ENCODE measurements at places on chromosomes 7 and 10.

DNA sequence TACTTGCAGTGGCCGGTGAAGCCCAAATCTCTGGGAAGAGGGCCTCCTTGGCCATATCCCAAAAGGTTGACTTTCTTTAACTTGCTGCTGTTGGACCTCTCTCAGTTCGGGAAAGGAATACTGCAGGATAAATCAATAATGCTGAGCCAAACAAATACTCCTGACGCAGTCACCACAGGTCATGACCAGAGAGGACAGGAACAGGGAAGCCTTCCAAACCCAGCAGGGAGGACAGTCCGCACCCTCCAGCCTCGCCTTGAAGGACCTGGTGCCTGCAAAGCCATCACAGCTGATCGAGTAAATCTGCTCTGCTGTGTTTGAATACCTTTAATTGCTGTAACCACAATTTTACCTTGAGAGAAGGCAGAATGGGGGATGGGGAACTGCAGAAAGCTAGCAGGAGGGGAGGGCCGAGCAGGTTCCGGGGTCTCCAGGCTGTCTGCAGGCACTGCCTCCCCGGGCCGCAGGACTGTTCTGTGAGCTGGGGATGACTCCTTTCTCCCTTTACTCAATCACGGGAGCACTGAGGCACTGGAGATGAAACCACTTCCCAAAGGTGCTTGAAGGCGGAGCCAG lies 20.8 kb upstream of the INSIG1 start:
- DNase-seq, result no peak

DNA sequence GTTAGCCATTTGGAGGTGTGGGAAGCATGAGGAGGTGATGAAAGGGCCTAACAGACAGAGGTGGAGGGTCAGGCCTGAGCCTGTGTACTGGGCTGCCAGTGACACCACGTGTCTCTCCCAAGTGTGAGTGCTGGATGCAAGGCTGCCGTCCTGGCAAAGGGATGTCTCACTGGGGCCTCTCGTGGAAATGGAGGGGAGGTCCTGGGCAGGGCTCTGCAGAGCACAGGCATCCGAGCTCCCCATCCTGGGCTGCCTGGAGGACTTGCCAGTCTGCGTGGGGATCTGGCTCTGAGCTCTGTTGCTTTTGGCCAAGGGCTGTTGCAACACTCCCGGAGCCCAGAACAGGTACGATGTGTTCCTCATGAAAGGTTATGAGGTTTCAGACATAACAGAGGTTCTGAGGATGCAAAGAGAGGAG lies 77.3 kb downstream of the GRK5 start:
- DNase-seq, result no peak

- no peak for DNase-seq
Observed at GRCh38 chr7:25855854-25856782, 295.9 kb upstream of the NFE2L3 start.

- no peak for DNase-seq
Observed at GRCh38 chr7:157211690-157212089, 73.0 kb downstream of the UBE3C start.

DNA sequence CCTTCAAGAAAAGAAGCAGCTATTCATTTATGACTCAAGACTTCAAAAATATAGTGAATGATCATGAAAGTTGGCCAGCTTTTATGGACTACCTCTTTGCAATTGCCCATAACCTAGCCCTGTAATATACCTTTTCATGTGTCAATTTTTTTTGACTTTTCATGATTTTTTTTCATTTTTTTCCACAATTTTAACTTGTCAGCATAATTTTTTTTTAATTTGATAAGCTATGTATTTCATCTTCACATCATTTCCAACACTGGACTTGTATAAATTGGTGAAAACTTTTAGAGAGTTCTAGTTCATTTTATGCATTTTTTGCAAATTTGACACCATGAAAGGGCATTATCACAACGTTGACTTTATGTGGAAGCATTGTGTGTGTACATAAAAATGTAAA lies 220.8 kb upstream of the NFE2L3 start:
- DNase-seq, result no peak

- no peak for DNase-seq
Observed at GRCh38 chr10:90051474-90051873, 350.1 kb downstream of the KIF20B start.

DNA sequence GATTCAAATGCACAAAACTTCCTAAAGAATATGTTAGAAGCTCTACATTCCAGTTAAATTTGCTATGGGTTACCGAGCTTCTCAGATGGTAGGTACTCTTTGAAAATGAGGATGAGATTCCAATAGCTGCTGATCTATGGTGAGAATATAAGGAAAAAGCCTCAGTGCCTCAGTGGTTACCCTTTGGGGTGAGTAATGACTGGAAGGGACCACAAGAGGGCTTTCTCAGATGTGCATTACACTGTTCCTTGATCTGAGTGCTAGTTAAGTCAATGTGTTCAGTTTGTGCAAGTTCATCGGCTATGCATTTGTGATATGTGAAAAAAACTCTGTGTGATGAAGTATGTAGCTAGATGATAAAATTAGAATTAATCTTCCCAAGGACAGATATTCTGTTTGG lies 3.5 kb downstream of the NRCAM start:
- no peak for DNase-seq

- no peak for DNase-seq
Observed at GRCh38 chr10:131743190-131744151, 157.3 kb upstream of the PPP2R2D start.

GRCh38 chr10:132355754-132356153 lies 23.8 kb downstream of the LRRC27 start:
- DNase-seq, result no peak

- no peak for DNase-seq
Observed at GRCh38 chr10:102283890-102284289, 38.6 kb downstream of the GBF1 start.

DNA sequence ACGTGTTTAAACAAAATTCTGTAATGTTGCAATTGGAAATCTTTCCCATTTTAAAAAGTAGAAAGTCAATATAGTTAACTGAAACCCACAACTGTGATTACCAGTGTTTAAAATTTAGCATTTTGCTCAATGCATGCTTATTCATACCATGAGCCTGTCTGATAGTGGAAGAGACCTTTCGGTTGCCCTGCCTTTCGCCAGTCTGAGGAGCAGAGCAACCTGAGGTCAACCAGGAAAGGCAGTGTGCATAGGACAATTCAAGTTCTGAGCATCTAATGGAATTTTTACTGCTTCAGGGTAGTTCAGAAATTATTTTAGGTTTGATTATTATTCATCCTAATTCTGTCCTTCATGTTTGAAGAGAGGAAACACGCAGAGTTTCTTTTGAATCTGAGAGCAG lies 100.8 kb downstream of the CUBN start:
- no peak for DNase-seq

DNA sequence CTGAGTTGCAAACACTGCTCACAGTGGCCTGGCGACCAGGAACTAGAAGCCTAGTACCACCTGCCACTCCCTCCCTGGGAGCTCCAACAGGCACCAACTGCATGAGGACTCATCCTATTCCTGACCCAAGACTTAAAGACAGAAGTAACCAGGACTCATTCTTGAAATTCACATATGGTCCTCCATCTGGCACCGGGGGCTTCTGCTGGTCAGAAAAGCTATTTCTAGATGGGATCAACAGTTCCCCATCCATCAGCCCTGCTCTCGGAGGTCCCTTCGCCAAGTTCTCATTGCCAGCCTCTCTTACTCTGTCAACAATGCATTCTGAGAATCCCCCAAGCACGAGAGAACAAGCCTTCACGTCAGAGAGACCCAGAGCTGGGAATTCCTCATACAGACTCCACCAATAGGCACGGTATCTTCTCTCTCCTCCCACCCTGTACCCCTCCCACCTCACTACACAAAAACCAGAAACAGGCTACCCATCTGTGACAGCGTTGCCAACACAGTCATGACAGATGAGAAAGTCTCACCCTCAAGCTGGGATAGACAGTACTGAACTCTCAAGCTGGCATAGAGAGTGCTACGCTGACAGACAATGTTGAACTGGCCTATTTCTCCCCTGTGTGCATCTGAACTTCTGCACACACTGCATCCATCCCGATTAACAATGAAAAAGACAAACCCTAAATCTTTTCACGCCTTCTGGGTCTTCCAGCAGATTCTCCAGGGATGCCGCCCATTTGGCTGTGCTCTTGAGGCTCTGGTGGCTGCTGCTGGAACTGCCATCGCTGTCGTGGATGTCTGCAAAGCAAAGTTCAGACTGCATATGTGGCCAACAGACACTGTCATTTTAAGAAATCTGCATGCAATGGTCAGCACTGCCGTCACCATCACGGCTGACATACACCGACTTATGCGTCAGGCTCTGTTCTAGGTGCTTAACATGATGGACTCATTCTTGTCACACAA lies 15.6 kb downstream of the RGS10 start:
- DNase-seq, result no peak

- DNase-seq, result no peak
Observed at GRCh38 chr10:64518456-64518855, 997.3 kb downstream of the REEP3 start.

GRCh38 chr7:129778770-129779601 lies 167.5 kb downstream of the NRF1 start:
- DNase-seq, result no peak

DNA sequence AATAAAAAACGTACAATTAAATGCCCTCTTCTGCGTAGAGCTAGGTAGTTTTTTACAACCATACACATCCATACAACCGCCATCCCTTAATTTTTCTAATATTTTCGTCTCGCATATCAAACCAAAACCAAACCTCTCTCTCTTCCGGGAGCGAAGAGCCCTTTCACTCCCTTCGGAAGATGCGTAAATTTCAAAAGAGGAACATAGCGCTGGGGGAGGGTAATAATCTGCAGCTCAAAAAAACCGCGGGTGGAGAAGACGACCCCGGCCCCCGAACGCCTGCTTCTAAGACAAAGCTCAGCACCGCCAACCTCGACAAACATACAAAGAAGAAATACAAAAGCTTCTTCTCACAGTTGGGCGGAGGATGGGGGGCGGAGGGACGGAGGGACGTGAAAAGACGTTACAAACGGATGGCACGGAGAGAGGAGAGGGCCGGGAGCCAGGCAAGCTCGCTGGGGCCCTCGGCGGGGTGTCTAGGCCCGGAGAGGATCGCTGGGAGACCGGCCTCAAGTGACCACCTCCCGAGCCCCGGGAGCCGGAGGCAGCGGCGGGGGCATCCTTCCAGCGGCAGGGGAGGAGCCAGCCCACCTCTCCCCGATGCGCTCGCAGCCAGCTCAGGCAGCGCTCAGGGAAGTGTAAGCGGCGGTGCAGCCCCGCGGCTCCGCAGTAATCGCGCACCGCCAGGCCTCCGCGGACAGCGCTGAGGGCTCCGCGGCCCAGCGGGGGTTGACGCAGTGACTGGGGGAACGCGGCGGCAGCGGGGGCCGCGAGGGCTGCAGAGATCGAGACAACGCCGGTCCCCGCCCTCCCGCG lies 851 bp downstream of the MKRN1 start:
- DNase-seq, result peak; percentile 10

DNA sequence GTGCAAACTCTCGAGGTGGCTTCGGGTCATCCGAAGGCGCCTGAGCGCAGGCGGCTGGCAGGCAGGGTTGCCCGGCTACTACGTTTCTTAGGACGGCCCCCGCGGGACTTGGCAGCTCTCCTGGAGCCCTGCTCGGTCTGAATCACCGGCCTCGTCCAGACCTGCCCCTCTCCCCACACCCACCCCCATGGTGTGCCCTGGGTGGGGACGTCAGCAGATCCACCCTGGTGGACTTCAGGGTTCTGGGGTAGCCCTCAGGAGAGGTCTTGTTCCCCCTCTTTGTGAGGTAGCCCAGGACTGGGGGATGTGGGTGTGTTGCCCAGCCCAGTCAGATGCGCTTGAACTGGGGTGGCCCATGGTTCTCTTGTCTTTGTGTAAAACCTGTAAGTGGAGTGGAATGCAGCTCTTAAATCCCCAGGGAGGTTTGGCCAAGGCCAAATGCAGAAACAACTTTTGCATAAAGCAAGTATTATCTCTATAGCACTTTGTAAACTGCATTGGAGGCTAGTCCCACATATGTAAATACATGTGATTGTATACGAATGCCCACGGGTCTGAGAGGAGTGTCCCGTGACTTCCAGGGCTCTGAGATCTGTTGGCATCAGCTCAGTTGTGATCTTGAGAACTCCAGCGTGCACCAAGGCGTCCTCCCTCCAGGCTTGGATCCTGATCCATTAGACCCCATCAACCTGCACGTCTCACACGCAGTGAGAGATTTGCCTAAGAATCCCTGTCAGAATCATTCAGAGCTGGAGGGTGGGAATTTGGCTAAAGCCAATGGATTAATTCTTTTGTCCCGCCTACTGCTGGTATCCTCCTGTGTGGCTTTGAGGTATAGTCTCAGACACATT lies 1.8 kb downstream of the PFKFB3 start:
- DNase-seq, result peak; percentile 56

DNA sequence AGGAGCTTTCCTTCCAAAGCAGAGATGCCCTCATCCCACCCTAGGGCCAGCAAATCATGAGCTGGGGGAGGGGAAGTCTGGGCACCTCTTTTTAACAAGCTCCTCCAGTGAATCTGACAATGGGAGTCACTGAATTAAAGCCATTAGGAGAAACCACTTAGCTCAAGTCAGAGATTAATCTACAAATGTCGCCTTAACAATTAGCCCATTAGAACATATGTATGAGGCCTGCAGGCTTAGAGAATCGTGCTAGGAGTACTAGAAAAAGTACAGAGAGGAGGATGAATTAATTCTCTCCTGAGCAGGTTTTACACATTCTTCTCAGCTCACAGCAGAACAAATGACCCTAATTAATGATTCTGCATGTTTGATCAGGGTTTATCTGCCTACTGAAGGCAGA lies 381.3 kb downstream of the KCNMA1 start:
- no peak for DNase-seq

GRCh38 chr7:27346531-27347275 lies 104.1 kb downstream of the EVX1 start:
- no peak for DNase-seq

GRCh38 chr7:114671563-114672123 lies 250.3 kb upstream of the MDFIC start:
- DNase-seq, result no peak

DNA sequence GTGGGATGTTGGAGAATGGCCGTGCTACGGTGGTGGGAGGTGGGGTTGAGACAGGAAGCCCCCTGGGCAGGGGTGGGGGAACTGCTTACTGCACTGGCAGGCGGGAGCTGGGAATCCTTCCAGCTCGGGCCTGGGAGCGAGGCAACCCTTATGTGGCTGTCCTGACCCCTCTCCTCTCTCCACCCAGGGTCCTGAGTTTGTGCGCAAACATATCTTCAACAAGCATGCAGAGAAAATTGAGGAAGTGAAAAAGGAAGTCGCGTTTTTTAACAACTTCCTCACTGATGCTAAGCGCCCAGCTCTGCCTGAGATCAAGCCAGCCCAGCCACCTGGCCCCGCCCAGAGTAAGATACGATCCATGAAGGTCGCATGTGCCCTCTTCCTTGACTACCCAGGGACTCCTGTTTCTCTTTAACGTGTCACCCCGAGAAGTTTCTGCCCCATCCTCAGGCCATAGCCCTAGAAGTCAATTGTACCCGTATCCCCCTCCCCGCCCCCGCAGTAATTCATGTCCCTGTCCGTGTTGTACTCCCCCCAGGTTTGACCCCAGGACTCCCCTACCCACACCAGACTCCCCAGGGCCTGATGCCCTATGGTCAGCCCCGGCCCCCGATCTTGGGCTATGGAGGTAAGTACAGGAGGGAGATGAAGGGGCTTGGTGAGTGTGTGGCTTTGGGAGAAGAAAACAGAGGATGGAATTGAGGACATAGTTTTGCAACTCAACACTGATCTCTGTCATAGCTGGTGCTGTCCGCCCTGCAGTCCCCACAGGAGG lies 1.8 kb downstream of the UFSP1 start:
- no peak for DNase-seq
